ENCODE measurements at places on chromosomes 5 and 9.

DNA sequence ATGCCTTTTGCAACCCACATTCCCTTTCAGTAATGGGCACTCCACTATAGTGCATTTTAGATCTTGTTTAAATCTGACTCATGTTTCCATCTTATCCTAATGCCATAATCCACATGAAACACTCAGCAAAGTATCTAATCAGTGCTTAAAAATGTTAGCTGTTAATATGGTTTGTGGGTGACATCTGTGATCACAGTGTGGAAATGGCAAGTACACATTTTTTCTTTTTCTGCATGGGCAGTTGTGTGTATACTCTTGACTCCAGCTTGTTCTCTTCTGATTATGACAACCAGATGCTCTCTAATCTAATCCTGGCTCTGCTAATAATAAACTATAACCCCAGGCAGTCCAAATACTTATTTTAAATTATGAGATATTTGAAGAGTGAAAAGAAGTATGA lies 103.3 kb downstream of the EDIL3 start:
- no peak for DNase-seq

- DNase-seq = no peak
These were observed 39.0 kb downstream of the KIF4B start for GRCh38 chr5:155052532-155052931.

DNA sequence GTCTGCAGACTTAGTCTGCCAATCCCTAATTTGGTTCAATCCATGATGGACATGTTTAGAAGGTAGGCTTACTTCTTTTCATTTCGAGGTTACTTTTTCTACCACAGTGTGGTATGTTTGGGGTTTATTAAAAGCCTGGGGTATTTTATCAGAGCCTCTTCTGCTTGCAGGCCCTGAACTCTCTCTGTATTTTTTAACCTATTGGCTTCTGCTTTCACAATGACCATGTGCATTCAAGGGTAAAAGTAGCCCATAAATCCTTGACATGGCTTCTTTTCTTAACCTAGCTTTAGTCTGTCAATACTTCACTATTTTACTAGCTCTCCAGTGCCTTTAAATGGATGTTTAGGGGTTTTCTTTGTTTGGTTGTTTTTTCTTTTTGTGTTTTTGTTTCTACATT lies 286.6 kb downstream of the FER start:
- DNase-seq = no peak

- DNase-seq = no peak
These were observed 70.9 kb downstream of the TMEM215 start for GRCh38 chr9:32854271-32854670.

DNA sequence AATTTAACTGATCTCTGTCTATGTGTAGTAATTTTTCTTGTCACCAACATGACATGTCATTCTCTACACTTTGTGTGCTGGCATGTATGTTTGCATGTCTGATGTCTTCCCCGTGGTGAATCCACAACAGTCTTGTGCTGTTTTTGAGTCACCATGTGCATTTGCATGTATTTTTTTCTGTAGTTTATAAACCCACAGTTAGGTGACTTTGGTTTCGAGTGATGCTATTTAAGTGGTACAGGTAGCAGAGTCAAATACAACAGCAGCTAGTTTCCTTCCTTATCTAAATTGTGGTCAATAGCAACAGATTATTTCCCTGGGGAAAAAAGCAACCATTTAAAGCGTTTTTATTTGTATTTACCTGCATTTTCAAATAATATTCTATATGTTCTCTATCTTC lies 89.9 kb upstream of the FSD1L start:
- no peak for DNase-seq
